NCI-H1930 (cell line): ENCODE measurements at places on chromosomes 6 and 20.

GRCh38 chr6:12289933-12290820, at the start of gene EDN1:
TSS of gene EDN1 (plus strand) at chr6:12290361. CDS start at chr6:12290630, 269 bp downstream.
- peak; percentile 39 for DNase-seq

GRCh38 chr6:106823732-106824351, 150.7 kb downstream of the CD24 start:
- DNase-seq, result no peak

- DNase-seq, result no peak
These were observed 27.8 kb downstream of the STAU1 start for GRCh38 chr20:49160057-49160929.

DNA sequence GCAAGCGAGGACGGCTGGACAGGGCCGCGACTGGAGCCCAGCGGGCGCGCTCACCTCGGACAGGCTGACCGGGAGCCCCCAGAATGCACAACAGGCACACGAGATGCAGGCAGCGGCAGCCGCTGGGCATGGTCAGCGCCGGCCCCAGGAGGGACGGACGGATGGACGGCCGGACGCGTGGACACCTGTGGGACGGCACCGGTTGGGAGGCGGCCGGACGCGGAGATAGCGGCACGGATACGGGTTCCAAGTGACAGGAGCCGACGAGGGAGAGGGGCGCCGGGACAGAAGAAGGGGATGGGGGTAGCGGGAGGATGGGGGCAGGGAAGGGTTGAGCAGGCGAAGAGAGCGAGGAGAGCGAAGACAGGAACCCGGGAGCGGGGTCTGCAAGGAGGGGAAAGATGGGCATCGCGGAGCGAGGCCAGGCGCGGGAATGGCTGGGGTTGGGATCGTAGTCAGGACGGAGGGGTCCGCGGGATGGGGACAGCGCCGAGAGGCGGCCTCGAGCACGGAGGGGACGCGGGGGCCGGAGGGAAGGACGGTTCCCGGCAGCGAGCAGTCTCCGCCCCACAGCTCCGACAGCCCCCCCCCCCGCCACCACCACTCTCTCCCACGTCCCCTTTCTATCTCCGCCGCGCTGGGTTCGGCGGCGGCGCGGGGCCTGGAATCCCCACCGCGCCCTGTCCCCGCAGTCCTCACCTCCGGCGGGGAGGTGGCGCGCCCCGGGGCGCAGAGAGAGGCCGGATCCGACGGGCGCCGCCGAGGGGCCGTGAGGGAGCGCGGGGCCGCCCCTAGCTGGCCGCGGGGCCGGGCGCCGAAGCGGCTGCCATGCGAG, 435 bp downstream of the DLK2 start:
- DNase-seq, result peak; percentile 75

DNA sequence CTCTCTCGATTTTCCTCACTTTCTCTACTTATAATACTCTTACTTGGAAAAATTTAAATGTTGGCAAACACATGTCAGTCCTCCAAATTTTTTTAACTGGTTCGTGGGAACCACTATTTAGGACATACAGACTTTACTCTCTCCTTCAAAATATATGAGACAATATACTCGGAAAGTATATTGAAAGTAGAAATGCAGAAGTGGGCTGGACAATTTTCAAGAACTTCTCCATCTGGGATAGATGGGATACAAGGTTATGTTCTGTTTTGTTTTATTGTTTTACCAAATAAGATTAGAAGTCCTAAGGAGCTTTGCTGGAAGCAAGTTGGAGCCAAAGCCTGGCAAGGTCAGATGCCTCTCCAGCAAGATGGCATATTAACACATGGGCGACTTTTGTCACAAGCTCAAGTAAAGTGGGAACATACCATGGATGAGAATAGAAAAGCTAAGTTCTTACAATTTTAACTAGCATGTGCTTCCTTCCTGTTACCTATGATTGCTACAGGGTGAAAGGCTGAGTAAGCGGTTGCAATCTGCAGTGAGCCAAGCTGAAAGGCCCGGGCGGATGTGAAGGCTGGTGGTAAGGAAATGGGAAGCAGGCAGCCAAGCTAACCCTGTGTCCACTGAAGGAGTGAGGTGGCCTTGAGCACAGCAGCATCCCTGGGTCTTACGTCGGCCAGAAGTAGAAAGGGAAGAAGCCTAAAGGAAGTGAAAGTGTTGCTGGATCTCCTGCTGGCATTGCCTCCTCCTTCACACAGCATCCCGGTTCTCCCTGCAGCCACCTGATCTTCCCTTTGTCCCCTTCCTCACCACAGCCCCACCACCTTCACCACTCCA, 7.1 kb downstream of the MAP3K5 start:
- DNase-seq, result no peak

GRCh38 chr6:89482126-89482525, 49.2 kb downstream of the ANKRD6 start:
- no peak for DNase-seq

DNA sequence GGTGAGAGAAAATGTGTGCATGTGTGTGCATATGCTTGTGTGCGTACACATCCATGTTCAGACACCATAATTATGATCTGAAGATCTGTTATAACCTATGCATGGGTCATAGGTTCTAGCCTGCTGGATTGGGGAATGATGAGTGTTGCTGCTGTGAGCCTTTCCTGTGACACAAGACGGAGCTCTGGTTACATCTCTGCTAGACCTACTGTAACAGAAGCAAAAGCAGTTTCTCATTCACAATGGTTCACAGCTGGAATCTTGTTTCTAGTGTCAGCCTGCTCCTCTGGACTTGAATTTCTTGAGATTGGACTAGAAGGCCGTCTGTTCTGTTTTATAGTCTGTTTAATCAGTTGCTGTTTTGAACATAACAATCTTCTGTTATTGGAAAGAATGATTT, 40.1 kb downstream of the DEFB114 start:
- no peak for DNase-seq

- DNase-seq, result no peak
These were observed 134.6 kb downstream of the SYNE1 start for GRCh38 chr6:152502421-152503188.

DNA sequence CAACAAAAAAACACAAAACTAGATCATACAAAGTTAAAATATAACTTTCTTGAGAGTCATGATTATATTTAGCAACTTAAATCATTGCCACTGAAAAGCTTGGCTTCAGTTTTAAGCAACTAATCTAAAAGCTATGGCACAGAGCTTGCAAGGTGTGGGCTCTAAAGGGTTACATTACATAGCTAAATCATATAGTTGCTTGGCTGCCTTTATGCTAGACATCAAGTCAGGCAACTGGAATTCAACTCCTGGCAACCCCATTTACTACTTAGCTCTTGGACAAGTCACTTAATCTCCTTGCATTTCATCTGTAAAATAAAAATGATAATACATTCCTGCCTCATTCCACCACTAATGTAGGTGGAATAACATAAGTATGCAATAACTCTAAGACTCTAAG, 40.9 kb upstream of the GCM1 start:
- DNase-seq, result no peak

DNA sequence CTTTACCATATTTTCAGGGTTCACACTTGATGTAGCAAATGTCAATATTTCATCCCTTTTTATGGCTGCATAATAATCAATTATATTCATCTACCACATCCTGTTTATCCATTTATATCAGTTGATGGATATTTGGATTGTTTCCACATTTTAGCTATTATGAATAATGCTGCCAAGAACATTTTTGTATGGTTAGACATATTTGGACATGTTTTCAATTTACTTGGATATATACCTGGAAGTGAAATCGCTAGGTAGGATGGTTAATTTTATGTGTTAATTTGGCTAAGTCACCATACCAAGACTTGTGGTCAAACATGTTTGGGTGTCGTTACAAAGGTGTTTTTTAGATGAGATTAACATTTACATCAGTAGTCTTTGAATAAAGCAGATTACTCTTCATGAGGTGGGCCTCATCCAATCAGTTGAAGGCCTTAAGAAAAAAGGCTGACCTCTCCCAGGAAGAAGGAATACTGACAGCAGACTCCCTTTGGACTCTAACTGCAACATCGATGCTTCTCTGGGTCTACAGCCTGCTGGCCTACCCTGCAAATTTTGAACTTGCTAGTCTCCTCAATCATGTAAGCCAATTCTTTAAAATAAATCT, 196.5 kb downstream of the BACH2 start:
- no peak for DNase-seq

DNA sequence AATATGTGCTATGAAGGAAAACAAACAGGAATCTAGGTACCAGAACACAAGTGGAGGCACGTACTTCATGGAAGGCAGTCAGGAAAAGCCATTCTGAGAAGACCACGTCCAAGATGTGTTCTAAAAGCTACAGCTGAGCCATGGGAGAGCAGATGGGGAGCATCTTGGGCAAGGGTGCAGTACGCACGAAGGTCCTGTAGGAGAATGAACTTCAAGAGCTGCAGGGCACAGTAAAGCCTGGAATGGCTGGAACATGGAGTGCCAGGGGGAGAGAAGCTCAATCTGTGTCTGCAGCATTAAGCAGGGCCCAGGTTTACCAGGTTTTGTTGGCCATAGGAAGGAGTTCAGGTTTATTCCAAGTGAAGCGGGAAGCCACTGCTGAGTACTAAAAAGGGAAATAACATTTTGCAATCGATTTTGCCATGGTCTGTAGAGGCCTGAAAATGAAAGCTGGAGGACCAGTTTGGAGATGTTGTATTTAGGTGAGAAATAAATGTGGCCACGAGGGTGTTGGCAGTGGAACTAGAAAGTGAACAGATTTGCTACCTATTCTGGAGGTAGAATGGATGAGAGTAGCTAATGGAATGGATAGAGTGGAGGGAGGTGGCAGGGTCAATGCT, 29.9 kb downstream of the ADTRP start:
- no peak for DNase-seq

GRCh38 chr6:168528474-168529095, 87.6 kb downstream of the SMOC2 start:
- DNase-seq, result no peak

- no peak for DNase-seq
These were observed 17.8 kb upstream of the SCAF8 start for GRCh38 chr6:154715446-154715845.

GRCh38 chr20:4192378-4193068, 177.2 kb upstream of the RNF24 start:
- DNase-seq, result no peak

- DNase-seq, result no peak
These were observed 99.2 kb downstream of the MTFR2 start for GRCh38 chr6:136150961-136151360.

DNA sequence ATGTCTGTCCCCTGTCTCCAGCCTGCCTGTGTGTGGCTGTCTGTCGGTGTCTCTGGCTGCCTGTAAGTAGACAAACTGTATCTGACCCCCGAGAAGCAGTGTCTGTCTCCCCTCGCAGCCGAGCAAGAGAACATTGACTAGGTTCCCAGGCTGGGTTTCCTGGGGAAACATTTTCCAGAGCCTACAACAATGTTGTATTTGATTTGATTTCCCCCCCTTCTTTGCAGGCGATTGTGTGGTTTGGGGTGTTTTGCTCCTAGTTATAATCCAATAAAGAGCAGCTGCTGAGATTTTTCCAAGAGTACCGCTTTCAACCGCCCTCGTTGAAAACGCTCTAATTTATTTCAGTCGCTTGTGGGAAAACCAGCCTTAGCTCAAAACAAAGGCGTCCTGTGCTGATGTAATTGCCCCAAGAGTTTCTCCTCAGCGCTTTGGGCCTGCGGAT, 92.6 kb downstream of the CDC5L start:
- no peak for DNase-seq

- no peak for DNase-seq
These were observed 18.4 kb upstream of the IFNGR1 start for GRCh38 chr6:137237413-137238170.

DNA sequence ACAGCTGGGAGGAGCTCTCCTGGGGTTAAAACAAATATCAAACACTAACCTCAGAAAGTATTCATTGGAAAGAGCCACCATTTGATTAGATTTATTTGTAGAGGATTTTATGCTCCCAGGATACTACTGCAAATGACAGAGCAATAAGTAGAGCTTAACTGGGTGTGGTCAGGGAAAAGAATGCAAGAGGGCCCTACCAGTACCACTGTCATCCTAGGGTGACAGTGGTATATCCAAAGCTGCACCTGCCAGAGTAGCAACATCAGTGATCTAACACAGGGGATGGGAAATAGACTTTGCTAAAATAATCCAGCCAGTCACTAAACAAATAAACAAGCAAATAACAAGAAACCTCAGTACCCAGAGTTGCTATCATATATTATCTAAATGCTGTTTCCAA, 29.7 kb downstream of the ERGIC3 start:
- DNase-seq, result no peak

DNA sequence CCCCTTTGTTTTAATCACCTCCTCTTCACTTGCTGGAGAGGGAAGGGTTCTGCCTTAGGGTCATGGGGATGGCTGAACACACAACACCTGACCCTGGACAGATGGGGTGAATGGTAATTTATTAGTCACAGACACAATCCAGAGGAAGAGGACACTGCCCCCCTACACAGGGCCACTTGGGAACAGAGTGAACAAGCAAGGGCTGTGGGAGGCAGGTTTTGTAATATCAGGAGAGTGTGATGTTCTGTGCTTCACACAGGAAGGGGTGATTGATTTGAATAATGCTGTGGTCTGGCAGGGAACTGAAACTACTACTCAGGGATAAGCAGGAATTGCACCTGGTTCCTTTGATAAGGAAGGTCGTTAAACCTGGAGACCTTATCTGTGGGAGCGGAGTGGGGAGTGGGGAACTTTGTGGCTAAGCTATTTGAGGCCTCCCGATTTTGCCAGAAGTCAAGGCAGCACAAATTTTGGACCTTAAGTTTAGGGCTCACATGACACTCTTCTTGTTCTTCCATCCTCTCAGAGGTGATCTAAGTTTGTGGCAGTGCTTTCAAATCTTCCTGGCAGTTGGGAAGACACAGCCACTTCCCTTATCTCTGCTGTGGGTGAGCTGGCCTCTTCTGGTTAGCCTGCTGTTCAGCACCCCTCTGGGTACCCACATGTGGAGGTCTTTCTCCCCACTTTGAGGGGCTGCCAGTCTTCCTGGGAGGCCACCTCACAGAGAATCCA, 77.8 kb downstream of the CD164 start:
- no peak for DNase-seq

DNA sequence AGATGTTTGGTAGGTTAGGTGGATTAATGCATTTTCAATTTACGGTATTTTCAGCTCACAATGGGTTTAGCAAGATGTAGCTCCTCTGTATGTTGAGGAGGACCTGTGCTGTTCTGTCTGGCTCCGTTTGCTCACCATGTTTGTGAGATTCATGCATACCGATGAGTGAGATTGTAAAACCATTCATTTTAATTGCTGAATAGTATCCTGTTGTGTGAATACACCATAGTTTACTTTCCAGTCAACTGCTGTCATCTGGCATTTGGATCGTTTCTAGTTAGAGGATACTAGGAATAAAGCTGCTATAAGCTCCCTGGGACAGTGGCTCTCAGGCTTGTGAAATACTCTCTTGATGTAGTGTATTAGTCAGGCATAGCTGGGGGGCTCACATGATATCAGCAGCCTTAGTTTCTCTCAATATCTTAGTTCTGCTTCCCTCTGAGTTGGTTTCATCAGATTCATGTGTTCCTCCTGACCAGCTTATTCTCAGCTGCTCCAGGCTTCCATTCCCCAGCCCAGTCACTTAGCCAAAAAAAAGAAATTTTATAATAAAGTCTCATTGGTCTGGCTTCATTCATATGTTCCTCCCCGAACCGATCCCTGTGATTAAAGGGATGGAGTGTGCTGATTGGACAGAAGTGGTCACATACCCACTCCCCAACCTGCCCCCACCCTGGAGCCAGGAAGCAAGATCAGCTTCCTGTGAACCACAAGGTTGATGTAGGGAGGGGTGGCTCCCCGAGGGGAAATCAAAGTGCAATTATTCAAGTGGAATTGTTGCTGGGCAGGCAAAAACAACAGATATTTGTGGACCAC, 10.9 kb upstream of the B4GALT5 start:
- no peak for DNase-seq

GRCh38 chr20:49510562-49511122, 28.2 kb upstream of the KCNB1 start:
- DNase-seq, result no peak

GRCh38 chr6:11812951-11813350, 34.3 kb upstream of the ADTRP start:
- DNase-seq, result no peak

GRCh38 chr20:48601798-48602197, 226.0 kb downstream of the PREX1 start:
- no peak for DNase-seq
